ENCODE measurements at places on chromosomes 12 and 14.

DNA sequence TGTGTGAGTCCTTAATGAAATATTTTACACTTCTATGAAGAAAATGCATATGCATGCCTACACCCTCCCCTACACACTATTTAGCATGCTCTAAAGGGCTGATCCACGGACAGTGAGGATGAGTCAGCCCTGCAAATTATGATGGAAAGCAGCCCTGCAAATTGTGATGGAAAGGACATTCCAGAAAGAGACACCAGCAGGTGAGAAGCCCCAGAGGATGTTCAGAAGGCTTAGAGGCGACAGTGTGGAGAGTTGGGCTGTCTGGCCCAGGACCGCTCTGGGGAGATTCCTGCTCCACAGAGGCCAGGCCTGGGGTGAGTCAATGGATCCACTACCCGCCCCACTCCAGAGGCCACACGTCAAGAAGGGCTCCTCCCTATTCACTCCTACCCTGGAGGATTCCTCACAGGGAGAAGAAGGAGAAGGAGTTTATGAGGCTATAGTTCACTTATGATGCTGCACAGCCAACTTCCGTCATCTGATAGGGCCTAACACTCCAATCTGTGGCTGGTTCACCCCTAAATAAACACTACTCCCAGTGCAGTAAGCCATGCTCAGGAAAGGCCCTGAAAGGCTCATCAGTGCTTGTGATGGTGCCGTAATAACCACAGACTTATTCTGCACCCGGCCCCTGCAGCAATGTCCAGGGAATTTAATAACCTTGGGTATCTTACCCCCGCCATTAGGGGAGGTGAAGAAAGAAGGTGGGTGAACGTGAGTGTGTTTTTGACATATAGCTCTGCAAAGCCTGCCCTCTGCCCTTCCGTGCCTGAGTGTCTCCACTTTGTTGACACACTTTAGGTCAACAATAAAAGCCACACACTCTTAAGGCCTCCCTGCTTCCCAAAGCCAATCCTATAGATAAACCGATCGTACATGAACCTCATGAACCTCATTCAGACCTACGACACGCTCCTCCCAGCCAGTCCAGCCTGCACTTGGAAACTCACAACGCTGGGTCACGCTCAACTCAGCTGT lies 46.4 kb downstream of the CLMN start:
- no peak for DNase-seq

- no peak for DNase-seq
Observed at GRCh38 chr12:88035907-88036289, 6.7 kb upstream of the C12orf50 start.

DNA sequence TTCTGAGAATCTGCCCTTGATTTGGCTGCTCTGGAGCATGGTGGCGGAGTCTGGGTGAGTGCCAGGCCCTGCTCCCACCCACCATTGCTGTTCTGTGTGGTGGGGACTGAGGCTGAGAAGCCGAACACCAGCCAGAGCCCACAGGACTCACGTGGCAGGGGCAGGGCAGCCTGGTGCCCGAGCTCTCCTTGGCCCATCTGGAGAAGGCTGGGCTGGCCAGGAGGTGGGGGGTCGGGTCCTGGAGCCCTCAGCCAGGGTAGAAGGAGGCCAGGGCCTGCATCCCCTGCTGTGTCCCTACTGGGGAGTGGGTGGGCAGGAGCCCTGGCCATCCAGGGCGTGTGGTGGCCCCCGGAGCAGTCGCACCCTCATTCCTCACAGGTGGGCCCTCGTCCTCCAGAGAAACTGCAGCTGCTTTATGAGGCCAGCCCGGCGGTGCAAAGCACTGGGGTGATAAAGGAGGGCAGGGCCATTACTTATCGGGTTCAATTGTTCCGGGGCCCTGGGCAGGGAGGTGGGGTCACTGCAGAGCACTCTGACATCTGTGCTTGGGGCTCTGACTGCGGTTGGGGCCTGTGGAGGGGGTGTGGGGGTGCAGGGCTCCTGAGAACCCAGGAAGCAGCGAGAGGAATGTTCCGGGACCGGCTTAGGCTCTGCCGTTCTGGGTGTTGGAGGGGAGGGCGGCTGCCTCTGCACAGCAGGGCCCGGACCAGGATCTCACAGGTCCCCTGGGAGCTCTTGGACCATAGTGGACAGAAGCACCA lies 217.5 kb upstream of the C14orf180 start:
- no peak for DNase-seq

DNA sequence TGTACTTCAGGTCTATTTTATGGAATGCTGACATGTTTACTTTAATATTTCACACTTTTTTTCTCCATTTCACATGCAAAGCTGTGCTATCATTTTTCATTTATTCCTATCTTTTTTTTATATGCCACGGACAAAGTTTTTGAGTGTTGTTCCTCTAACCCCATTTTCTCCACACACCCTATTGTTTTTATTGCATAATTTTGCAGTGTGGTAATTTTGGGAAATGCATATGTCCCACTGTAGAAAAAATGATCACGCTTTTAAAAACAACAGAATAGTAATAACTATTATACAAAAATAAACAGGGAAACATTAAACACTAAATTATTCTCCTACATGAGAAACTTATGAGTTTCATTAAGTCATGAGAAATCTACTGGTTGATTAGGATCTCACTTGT lies 14.2 kb downstream of the ZFC3H1 start:
- DNase-seq, result no peak

- DNase-seq, result no peak
Observed at GRCh38 chr12:68185598-68185997, 26.1 kb upstream of the IFNG start.

DNA sequence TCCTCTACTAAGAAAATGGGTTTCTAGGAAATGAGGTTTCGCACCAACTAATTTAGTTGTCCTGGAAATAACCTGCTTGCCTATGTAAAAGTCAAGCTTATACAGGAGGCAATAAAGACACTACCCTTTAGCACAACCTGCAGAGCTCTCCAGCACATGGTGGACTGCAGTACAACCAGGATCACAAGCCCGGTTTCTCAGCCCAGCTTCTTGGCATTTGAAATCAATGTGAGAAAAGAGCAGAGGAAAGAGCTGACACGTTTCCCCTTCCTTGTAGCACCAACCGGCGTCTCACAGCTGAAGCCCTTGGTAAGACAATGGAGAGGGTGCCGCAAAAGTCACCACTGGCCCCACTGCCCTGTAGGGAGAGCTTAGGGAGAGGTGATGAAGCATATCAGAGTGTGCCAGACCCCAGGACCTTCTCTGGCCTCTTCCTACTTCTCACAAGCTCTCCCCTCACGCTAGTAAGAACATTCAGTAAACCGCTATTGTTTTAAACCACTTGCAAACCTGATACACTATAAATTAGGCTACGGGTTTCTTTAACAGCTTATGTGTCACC lies 8.6 kb downstream of the SPTLC2 start:
- DNase-seq, result no peak

DNA sequence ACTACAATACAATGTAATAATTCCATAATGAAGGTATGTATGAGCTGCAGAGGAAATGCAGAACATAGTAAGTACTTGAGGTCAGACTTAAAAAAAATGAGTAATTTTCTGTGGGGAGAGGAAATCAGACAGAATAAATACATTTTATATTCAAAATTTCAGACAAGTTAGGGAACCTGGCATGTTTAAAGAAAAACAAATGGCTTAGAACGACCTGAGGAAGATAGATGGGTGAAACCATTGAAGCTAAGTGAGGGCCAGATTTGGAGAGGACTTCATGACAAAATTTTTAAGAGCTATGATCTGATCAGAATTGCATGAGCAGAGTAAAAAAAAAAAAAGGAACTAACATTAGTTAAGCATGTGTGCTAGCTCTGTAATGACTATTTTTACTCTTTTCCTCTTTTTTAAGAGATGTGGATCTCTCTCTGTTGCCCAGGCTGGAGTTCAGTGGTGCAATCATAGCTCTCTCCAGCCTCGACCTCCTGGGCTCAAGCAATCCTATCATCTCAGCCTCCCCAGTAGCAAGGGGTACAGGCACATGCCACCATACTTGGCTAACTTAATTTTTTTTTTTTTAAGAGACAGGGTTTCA lies 157.6 kb upstream of the PDE3A start:
- no peak for DNase-seq

DNA sequence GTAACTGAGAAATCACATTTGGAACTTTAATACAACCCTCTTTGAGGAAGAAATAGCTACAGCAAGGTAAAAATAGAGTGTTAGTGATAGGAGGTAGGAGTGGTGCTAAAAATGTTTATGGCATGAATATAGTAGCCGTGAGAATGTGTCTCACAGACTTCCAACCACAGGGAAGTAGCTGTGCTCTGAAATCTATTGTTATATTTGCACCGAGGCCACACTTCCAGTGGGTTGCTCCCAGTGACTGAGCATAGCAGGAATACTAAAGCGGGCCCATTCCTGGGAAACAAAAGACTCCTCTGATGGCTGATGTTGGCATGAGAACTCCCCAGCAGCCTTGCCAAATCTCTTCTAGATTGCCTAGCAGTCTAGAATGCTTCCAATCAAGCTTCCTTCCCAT lies 174.1 kb upstream of the PLXNC1 start:
- DNase-seq, result no peak

- DNase-seq, result no peak
Observed at GRCh38 chr12:4779749-4780148, 59.5 kb downstream of the GALNT8 start.

GRCh38 chr14:92323916-92324818 lies 1.2 kb downstream of the SLC24A4 start:
- no peak for DNase-seq

GRCh38 chr12:101700299-101700820 lies 2.9 kb downstream of the CHPT1 start:
- no peak for DNase-seq

DNA sequence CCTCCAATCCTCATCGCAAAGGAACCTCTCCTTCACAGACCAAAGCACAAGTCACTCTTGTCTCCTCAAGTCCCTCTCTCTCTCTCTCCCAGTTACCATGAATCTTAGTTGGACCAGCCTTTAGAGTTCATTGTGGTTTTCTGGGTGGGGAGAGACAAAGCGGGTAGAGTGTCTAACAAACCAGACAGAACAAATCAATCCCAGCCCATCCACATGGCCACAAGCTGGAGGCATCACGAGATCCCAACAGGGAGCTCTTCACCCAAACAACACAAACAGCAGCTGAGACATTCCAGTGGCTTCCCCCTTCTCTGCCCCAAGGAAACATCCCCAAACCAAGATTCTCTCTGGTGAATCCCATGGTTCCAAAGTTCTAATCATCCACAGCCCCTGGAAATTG lies 22.4 kb downstream of the ACTN1 start:
- DNase-seq, result no peak

DNA sequence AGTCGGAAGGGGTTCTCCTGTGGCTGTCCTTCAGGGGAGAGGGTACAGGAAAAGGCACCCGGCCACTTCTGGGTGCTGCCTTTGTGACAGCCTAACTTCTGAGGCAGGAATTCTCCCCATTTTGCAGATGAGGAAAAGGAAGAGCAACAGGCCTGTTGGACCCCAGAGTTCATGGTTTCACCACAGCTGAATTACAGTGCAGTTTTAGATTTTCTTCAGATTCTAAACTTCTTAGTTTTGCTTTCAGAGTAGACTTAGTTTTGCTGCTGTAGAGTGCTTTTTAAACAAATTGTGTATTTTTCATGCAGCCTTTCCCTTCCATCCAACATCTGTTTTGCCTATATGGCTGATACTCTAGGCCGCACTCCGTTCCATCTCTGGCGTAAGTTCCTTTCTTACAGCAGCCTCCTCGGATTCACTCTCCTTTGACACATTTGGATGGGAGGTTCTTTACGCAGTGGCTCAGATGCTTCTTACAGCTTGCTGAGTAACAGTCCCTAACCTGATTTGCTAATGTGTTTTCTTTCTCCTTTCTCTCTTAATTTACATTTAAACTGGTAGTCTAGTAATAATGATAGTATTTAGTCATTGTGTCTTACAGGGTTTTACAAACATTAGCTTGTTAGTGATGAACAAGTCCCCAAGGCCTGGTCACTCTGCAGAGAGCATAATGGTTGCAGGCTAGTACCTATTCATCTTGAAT lies 7.8 kb downstream of the TRAF3 start:
- no peak for DNase-seq

GRCh38 chr12:68240079-68240478 lies 13.3 kb downstream of the IL22 start:
- no peak for DNase-seq

- DNase-seq, result no peak
Observed at GRCh38 chr14:74459289-74459946, 33.4 kb upstream of the SYNDIG1L start.

GRCh38 chr12:46181465-46181864 lies 87.4 kb downstream of the SLC38A1 start:
- no peak for DNase-seq

DNA sequence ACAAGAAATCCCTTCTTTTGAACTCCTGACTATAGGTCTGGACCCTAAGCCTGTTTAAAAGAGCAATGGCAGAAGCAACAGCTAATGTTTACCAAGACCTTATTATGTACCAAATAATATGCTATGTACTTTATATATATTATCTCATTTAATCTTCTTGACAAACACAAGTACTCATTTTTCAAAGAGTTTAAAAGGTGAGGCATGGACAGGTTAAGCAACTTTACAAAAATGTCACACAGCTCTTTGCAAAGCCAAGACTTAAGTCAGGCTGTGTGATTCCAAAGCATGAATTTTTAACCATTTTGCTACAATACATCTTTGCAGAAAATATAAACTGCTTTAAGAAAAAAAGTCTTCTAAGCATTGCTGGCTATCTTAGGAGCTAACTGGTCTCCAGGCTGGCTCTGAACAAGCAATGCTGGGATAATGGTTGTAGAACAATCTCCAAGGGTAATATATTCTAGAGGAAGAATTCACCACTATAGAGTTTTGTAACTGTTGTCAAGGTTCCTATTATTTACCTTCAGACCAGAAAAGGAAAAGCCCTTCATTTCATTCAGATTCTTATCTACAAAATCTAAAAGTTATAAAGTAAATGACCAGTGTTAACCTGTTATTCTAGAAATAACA lies 22.1 kb downstream of the SYNJ2BP start:
- no peak for DNase-seq

DNA sequence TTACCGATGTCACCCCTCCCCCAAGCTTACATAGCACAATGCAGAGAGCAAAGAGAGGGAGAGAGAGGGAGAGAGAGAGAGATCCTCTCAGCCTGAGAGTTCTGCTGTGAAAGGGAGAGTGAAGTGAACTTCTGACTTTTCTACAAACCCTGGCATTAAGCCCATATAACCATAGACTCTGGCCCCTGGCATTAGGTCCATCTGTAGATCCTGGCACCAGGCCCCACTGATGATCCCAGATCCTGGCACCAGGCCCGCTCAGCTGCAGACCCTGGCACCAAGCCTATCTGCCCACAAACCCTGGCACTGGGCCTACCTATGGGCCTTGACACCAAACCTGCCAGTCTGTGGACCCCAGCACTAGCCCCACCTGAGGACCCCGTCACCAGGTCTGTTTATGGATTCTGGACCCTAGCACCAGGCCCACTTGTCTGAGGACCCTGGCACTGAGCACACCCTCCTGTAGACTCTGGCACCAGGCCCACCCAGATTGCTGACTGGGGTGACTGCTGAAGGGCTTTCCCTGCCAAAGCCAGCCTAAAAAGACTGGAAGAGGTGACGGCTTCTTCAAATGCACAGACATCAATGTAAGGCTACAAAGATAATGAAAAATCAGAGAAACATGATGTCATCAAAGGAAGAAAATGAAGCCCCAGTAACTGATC lies 14.5 kb upstream of the KRT83 start:
- DNase-seq, result no peak
